ENCODE measurements at places on chromosomes 3 and 15.

GRCh38 chr3:132417695-132418411 lies 551 bp downstream of the DNAJC13 start:
- no peak for DNase-seq
- peak overlapping the region; percentile 97 for H3K27ac ChIP-seq
- H3K27me3 ChIP-seq, result no peaks in the 10 kb centered on the region
- H3K4me3 ChIP-seq, result peak overlapping the region; percentile 90
- peaks cover 2% of the 10 kb centered on the region for H3K36me3 ChIP-seq
- H3K4me1 ChIP-seq, result peaks cover 23% of the 10 kb centered on the region

DNA sequence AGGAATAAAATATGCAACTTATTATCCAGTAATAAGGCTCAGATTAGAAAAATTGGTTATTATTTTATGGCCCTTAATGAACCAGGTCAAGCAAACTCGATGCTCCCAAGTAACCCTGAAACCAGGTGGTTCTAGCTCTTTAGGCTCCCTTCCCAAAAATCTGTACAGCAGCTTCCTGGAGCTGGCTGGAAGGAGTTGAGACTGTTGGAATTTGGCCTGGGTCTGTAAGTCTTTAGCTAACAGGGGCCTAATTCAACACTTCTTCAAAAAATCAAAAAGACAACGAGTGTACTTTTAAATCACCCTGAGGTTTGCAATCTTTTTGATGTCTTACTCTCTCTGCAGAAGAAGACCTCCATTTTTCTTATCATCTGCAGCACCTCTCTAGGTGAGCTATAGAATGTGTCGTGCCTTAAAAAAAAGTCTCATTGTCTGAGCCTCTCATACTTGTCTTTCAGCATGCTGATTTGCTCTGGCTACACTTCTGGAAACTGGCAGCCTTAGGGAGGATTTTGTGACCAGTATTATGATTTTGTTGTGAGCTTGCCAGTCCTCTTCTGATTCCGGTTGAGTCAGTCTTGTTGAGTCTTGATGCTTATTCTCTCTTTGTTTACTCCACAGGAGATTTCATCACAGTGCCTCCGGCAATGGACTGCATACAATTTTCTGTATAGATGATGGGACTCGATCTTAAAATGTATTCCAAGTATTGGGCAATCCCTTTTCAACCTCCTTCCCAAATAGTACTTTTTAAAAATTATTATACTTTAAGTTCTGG lies 235.0 kb upstream of the KBTBD8 start:
- no peak for DNase-seq
- H3K27ac ChIP-seq, result no peak overlapping the region
- H3K27me3 ChIP-seq, result no peaks in the 10 kb centered on the region
- no peaks in the 10 kb centered on the region for H3K36me3 ChIP-seq

GRCh38 chr15:39219608-39220007 lies 361.3 kb upstream of the THBS1 start:
- H3K36me3 ChIP-seq, result no peaks in the 10 kb centered on the region
- no peak overlapping the region for H3K27ac ChIP-seq
- H3K4me3 ChIP-seq, result no peak overlapping the region
- no peaks in the 10 kb centered on the region for H3K4me1 ChIP-seq
- no peaks in the 10 kb centered on the region for H3K27me3 ChIP-seq
- no peak for DNase-seq

DNA sequence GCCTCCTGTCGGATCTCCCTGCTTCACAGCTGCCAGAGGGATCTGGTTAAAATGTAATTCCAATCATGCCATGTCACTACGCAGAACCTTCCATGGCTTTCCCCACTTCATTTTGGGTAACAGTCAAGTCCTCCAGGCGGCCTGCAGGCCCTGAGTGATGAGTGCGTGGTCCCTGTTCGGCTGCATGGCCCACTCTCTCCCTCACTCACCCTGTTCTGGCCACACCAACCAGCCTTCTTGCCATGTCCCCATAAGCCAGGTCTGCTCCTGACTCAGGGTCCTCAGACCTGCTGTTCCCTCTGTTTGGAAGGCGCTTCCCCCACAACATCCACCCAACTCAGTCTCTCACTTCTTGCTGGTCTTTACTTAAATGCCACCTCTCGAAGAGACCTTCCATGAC lies 41.6 kb upstream of the LINGO1 start:
- H3K36me3 ChIP-seq, result no peaks in the 10 kb centered on the region
- H3K4me3 ChIP-seq, result no peak overlapping the region
- no peak overlapping the region for H3K27ac ChIP-seq
- H3K27me3 ChIP-seq, result peaks cover 9% of the 10 kb centered on the region

GRCh38 chr3:30557746-30558303 lies 48.6 kb upstream of the TGFBR2 start:
- no peak overlapping the region for H3K4me3 ChIP-seq
- no peaks in the 10 kb centered on the region for H3K27me3 ChIP-seq
- no peaks in the 10 kb centered on the region for H3K36me3 ChIP-seq
- DNase-seq, result no peak
- H3K27ac ChIP-seq, result no peak overlapping the region

GRCh38 chr3:167397826-167398225 lies 17.7 kb upstream of the ZBBX start:
- H3K4me1 ChIP-seq, result no peaks in the 10 kb centered on the region
- DNase-seq, result no peak
- no peak overlapping the region for H3K4me3 ChIP-seq
- H3K36me3 ChIP-seq, result no peaks in the 10 kb centered on the region
- no peak overlapping the region for H3K27ac ChIP-seq

GRCh38 chr15:38768970-38769369 lies 204.4 kb upstream of the RASGRP1 start:
- H3K36me3 ChIP-seq, result no peaks in the 10 kb centered on the region
- no peak overlapping the region for H3K27ac ChIP-seq
- H3K27me3 ChIP-seq, result no peaks in the 10 kb centered on the region
- no peak overlapping the region for H3K4me3 ChIP-seq
- DNase-seq, result peak; percentile 4
- no peaks in the 10 kb centered on the region for H3K4me1 ChIP-seq

All from Panc1 (cell line).